ENCODE measurements at places on chromosomes 2 and 18. TPM values are rescaled to one million over a fixed set of nuclear protein-coding genes. Genes with fewer than 3 reads are reported as not detected.
A peak's percentile ranks its signal among the peaks of the same experiment; 100 is the strongest.

DNA sequence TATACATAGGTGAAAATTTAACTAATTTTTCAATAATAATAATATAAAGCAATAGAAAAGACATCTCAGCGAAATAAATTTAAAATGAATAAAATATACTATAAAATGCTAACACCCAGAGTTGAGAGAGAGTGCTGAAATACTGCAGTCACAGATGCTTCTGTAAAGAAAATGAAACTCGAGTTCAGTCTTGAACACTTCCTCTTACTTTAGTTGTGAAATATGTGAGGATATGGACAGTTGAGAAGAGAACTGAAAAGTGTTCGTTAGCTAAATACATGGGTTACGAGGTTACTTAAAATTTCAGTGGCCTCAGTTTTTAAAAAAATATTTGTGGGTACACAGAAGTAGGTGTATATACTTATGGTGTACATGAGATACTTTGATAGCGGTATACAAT lies 106.8 kb downstream of the DNAH7 start:
- H3K27me3 ChIP-seq, result peaks cover 7% of the 10 kb centered on the region
- no peak for DNase-seq
- H3K4me1 ChIP-seq, result no peaks in the 10 kb centered on the region
- no peak overlapping the region for H3K4me3 ChIP-seq
- no peaks in the 10 kb centered on the region for H3K36me3 ChIP-seq

DNA sequence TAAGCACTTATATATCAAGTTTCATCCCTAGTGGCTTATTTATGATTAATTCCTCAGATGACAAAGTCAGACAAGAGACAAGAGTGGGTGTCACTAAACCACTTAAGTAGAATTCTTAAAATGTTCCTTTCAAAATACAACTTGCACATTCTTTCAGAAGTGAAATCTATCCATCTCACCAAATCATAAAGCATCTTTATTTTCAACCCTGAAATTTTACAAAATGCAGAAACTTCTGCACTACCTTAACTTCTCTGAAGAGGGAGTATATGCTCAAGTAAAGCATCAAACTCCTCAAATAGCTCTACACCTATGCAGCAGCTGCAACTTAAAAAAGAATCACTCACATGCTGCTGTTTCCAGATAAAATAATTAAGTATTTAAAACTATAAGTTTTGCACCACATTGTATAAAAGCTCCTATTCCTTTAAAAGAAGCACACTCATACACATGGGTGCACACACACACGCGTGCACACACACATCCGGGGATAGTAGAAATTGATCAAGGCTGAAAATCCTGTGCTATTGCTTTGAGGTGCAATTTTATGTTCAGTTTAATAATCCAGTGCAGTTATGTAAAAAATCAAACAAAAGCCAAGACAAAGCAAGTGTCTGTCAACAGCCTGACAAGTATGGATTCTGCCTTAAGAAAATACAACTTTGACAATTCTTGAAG lies 244.5 kb downstream of the TCF4 start:
- DNase-seq, result no peak
- no peak overlapping the region for H3K27ac ChIP-seq
- H3K36me3 ChIP-seq, result no peaks in the 10 kb centered on the region

CGREF1 gene
- total RNA-seq, result 0.31 TPM

- peak overlapping the region; percentile 81 for H3K4me3 ChIP-seq
- peak overlapping the region; percentile 99 for H3K27ac ChIP-seq
- H3K4me1 ChIP-seq, result peaks cover 83% of the 10 kb centered on the region
- H3K27me3 ChIP-seq, result no peaks in the 10 kb centered on the region
Observed at GRCh38 chr18:13566941-13567746, 159.2 kb downstream of the FAM210A start.

DNA sequence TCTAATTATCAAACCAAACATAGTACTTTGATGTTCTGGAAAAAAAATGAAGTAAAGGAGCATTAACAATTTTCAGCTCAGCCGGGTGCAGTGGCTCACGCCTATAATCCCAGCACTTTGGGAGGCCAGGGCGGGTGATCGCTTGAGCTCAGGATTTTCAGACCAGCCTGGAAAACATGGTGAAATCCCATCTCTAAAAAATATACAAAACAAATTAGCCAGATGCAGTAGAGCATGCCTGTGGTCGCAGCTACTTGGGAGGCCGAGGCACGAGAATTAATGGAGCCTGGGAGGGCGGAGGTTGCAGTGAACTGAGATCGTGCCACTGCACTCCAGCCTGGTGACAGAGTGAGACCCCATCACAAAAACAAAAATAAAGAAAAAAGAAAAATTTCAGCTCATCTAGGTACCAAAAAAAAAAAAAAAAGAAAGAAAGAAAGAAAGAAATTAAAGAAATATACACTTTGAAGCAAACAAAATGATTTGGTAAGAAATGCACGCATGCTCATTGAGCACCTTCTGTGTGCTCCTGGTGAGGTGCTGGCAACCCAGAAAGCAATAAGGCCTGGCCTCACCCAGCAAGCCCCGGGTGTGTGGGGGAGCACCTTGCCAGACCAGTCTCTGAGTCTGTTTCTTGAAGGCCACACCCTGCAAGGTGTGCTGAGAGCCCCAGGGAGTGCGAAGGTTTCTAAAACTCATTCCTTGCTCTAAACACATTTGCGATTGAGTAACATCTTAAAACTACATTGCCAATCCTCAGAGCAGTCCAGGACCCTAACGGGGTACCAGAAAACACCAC lies 133.5 kb downstream of the TFCP2L1 start:
- H3K4me3 ChIP-seq, result no peak overlapping the region
- H3K27ac ChIP-seq, result no peak overlapping the region
- H3K36me3 ChIP-seq, result no peaks in the 10 kb centered on the region
- no peak for DNase-seq
- no peaks in the 10 kb centered on the region for H3K27me3 ChIP-seq

- no peaks in the 10 kb centered on the region for H3K36me3 ChIP-seq
- DNase-seq, result no peak
- no peaks in the 10 kb centered on the region for H3K4me1 ChIP-seq
- no peaks in the 10 kb centered on the region for H3K27me3 ChIP-seq
- H3K27ac ChIP-seq, result no peak overlapping the region
Observed at GRCh38 chr2:120825370-120826259, 89.9 kb downstream of the GLI2 start.

DNA sequence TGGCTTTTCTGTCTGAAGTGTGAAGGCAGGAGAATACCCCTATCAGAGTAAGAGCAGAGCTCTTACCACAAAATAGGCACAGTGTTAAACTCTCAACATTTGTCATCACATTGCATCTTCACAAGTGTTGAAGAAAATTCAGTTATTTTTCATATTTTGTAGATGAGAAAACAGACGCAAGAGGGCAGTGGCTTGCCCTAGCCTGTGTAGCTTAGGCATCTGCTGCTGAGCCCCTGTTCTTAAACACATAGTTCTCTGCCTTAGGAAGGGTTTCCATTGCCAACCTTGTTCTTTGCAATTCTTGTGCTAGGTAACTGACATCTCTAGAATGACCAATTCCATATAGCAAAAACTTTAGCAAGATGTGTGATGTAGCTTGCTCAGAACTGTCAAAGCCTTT lies 112.7 kb upstream of the RMDN2 start:
- H3K36me3 ChIP-seq, result no peaks in the 10 kb centered on the region
- no peaks in the 10 kb centered on the region for H3K4me1 ChIP-seq
- H3K27ac ChIP-seq, result no peak overlapping the region
- H3K27me3 ChIP-seq, result no peaks in the 10 kb centered on the region

DNA sequence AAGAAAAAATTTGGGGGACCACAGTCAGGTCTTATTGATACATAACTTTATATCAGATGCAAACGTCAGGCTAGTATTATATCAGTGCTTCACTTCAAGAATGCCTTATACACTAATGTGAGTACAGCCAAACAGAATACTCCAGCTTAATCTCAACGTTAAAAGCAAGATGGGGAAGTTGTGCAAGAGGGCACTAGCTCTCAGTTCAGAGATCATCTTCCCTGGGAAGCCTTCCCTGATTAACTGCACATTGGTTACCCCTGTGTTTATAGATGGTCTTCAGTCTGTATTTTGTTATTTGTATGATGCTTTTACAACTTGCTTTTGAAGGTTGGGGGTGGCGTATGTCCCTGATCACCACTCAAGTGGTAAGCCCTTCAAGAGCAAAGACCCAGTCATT lies 11.4 kb downstream of the EPAS1 start:
- no peaks in the 10 kb centered on the region for H3K36me3 ChIP-seq
- peaks cover 19% of the 10 kb centered on the region for H3K27me3 ChIP-seq
- no peak overlapping the region for H3K27ac ChIP-seq
- no peak for DNase-seq

- no peak overlapping the region for H3K4me3 ChIP-seq
- no peak for DNase-seq
- H3K27ac ChIP-seq, result no peak overlapping the region
- H3K27me3 ChIP-seq, result no peaks in the 10 kb centered on the region
- no peaks in the 10 kb centered on the region for H3K4me1 ChIP-seq
Observed at GRCh38 chr2:84711651-84712050, 169.2 kb downstream of the TRABD2A start.

DNA sequence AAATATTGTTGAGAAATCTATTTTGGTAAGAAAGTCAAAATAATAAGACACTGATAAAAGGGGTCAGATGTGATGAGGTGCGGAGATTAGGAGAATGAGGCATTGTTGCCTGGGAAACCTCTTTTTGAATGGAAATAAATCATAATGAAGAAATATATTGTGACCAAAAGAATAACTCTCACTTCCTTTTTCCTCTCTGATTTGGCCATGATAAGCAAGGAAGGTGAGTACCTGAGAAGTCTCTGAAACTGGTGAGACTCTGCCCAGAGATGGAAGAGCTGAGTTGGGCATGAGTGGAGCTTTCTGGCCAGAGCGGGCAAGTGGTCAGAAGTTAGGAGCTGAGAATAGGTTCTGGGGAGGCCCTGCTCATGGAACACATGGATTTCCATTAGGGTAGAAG lies 11.8 kb downstream of the LAMA3 start:
- no peak overlapping the region for H3K4me3 ChIP-seq
- no peak overlapping the region for H3K27ac ChIP-seq
- H3K4me1 ChIP-seq, result peaks cover 6% of the 10 kb centered on the region
- no peaks in the 10 kb centered on the region for H3K36me3 ChIP-seq
- DNase-seq, result no peak

DNA sequence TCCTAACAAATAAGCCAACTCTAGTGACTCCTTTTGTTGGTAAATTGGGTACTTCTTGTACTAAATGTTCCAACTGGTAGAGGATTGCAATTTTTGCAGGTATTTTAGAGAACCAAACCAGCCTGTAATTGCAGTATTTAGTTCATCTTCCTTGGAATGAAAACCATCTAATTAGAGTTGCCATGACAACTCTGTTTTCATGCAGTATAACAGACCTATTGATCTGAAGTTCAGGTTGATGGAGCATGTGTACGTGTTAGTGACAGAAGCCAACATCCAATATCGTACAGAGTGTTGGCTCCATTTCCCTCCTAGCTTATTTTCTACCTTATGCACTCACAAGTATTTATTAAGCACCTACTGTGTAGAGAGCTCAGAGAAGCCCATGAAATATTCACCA lies 176.3 kb upstream of the FOSL2 start:
- H3K27me3 ChIP-seq, result no peaks in the 10 kb centered on the region
- no peaks in the 10 kb centered on the region for H3K4me1 ChIP-seq
- DNase-seq, result no peak
- H3K27ac ChIP-seq, result no peak overlapping the region
- no peak overlapping the region for H3K4me3 ChIP-seq
- peaks cover 3% of the 10 kb centered on the region for H3K36me3 ChIP-seq

DNA sequence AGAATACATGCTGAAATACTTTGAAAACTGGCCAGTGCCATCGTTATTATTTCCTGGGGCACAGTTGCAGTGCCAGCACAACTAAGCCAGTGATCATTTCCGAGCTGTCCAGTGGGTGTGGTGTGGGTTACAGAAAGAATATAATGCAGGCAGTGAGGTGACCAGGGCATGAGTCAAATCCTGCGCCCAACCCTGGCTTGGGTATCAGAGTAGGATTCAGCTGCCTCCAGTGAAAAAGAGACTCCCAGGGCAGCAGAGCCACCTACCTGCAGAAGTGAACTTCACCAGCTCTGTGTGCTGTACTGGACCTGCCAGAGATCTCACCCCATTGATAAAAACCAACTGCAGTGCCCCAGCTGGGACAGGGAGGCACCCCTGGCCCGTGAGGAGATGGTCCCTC lies 18.0 kb downstream of the SLC9A2 start:
- H3K27ac ChIP-seq, result no peak overlapping the region
- peaks cover 9% of the 10 kb centered on the region for H3K27me3 ChIP-seq
- H3K4me1 ChIP-seq, result no peaks in the 10 kb centered on the region
